ENCODE measurements at places on chromosomes 11 and 22.

- peak overlapping the region; percentile 79 for H3K4me3 ChIP-seq
- peak overlapping the region; percentile 94 for H3K27ac ChIP-seq
- H3K4me1 ChIP-seq, result peaks cover 75% of the 10 kb centered on the region
- H3K27me3 ChIP-seq, result peaks cover 1% of the 10 kb centered on the region
Observed at GRCh38 chr11:10669258-10670033, 24.1 kb downstream of the IRAG1 start.

DNA sequence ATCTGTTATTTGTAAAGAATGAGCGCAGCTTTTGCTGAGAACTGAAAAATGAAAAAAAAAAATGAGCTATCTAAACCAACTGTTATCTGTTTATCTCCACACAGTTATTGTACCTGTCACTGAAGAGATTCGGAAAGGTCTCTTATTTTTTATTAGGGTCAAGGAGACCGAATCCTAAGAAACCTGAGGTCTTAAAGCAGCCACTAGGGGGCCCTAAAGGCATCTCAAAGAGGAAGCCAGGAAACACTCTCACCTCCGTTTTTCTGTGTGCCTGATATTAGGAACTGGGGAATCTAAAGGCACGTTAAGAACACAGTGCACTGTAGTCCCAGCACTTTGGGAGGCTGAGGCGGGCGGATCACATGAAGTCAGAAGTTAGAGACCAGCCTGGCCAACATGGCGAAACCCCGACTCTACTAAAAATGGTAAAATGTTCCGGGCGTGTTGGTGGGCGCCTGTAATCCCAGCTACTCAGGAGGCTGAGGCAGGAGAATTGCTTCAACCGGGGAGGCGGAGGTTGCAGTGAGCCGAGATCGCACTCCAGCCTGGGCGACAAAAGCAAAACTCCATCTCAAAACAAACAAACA lies 3.5 kb upstream of the LARGE1 start:
- H3K27me3 ChIP-seq, result peaks cover 10% of the 10 kb centered on the region
- peak overlapping the region; percentile 30 for H3K4me3 ChIP-seq
- H3K27ac ChIP-seq, result no peak overlapping the region

DNA sequence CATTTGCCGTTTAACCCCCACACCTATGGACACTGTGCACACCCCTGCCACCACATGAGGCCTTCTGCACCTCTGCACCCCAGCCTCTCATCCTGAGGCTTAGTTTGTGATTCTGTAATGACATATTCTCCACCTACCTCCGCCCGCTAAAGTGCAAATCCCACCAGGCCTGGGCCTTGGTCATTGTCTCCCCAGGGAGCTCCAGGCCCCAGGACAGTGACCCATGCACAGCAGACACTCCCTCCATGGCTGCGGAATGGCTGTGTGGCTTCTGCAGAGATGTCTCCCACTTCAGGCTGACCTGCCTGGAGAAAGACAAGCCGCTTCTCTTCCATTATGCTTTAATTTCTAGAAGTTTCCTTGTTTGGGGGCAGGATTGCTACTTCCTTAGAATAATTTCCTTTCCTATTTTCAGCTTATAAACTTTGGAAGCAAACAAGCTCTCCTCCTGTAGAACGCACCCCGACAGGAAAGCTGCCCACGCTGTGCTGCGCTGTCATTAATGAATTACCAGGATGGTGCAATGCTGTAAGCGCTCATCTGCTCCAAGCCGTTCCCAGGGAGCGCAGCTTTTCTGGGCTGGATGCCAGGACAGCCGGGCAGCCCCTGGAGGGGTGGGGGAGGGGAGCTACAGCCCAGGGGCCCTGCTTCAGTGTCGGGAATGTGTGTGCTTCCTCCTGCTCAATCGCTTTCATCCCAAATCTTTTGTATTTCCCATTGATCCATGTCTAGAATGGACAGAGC lies 618.0 kb downstream of the BRD1 start:
- DNase-seq, result no peak
- H3K27me3 ChIP-seq, result no peaks in the 10 kb centered on the region
- no peak overlapping the region for H3K27ac ChIP-seq
- no peak overlapping the region for H3K4me3 ChIP-seq
- H3K4me1 ChIP-seq, result no peaks in the 10 kb centered on the region

DNA sequence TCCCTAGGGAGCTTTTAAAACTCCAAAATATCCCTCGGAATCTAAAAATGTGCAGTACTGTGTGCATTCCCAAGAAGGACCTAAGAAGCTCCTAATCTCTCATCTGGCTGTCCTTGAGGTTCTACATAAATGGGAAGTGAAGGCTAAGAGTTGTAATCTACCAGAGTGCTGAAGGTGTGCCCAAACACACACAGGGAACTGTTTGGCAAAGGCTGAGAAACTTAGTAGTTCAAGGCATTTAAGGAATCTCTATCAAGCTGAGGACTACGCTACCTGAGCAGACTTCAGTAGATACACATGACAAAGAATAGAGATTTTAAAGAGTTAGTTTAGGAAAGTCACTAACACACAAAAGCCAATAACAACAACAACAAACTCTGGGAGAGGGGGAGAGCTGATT lies 71.1 kb downstream of the TTC28 start:
- DNase-seq, result no peak
- H3K27ac ChIP-seq, result no peak overlapping the region
- H3K36me3 ChIP-seq, result peaks cover 7% of the 10 kb centered on the region
- no peak overlapping the region for H3K4me3 ChIP-seq

- H3K4me1 ChIP-seq, result no peaks in the 10 kb centered on the region
- DNase-seq, result no peak
- H3K27ac ChIP-seq, result no peak overlapping the region
- H3K4me3 ChIP-seq, result no peak overlapping the region
- peaks cover 34% of the 10 kb centered on the region for H3K27me3 ChIP-seq
- no peaks in the 10 kb centered on the region for H3K36me3 ChIP-seq
Observed at GRCh38 chr11:114097832-114098231, 38.3 kb downstream of the ZBTB16 start.

DNA sequence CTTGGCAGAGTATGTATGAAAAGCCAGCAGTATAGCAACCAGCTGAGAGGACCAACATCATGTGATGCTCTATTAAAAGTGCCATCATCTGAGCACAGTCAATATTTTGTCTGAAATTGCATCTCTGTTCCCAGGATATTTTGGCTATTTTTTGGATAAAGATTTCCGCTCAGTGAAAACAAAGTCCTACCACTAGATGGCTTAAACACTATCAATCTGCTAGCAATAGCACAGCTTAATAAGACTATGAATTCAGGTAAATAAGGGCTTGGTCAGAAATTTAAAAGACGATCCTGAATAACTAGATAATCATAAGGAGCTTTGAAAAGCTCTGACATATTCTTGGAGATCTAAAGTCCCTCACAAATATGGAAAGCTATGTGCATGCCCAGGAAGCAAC lies 74.4 kb downstream of the MS4A13 start:
- H3K27ac ChIP-seq, result no peak overlapping the region
- H3K4me3 ChIP-seq, result no peak overlapping the region
- no peak for DNase-seq
- H3K4me1 ChIP-seq, result no peaks in the 10 kb centered on the region
- no peaks in the 10 kb centered on the region for H3K36me3 ChIP-seq

DNA sequence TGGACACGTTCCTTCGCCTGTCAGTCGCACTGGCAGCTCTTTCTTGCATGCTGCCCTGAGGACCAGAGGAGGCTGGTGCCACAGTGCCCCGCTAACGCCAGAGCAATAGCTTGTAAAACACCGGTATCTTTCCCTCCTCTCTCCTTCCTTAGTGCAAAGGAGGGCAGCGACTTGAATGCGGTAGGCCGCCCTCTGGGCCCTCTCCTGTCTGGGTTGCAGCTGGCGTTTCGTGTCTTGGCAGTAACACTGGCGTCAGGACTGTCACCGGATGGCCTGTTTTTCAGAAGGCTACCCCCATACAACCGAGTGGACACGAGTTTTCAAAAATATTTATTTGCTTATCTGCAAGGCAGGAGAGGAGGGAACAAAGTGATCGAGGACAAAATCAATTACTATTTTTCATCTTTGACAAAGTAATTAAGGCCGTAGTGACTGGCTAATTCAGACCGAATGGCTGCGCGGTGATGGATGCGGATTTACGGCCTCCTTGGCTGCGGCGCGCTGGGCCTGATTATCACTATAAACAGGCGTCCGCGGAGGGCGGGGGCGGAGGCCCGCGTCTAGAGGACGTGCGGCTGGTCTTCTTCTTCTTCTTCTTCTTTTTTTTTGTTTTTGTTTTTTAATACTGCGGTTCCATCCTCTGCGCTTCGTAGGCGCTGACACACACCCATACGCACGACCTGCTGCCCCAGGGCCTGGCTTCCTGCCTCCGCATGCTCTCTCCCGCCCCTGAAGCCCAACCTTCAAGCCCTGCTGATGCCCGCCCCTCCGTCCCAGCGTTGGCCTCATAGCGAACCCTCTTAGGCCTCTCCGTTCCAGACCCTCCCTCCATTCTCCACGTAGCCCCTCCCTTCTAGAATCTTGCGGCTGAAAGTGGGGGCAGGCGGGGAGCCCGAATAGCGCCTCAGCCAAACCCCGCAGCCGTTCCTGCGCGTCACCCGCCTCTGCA lies 2.9 kb upstream of the SLC6A5 start:
- H3K4me1 ChIP-seq, result no peaks in the 10 kb centered on the region
- H3K27ac ChIP-seq, result no peak overlapping the region
- H3K36me3 ChIP-seq, result no peaks in the 10 kb centered on the region

GRCh38 chr22:26199665-26200064 lies 30.4 kb downstream of the SEZ6L start:
- no peaks in the 10 kb centered on the region for H3K27me3 ChIP-seq
- no peak for DNase-seq
- H3K4me1 ChIP-seq, result no peaks in the 10 kb centered on the region

DNA sequence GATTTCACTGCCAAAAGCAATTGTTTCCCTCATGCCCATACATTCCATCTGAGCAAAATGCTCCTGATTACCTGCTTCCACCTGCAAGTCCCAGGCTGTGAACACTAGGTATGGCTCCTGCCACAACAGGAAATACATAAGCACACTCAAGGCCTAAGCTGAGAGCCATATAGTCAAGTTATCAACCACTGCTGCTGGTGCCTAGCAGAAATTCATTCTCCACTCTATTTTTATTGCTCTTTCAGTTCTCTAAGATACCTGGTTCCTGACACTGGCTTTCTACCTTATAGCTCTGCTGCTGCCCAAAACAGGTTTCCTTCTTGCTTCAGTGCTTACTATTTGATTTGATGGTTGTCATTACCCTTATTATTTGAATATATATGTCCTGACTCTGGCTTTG lies 31.6 kb downstream of the SLC36A4 start:
- H3K27me3 ChIP-seq, result no peaks in the 10 kb centered on the region
- no peak overlapping the region for H3K27ac ChIP-seq
- no peak overlapping the region for H3K4me3 ChIP-seq
- DNase-seq, result no peak

- H3K36me3 ChIP-seq, result no peaks in the 10 kb centered on the region
- H3K4me3 ChIP-seq, result no peak overlapping the region
- no peak overlapping the region for H3K27ac ChIP-seq
- no peaks in the 10 kb centered on the region for H3K4me1 ChIP-seq
- H3K27me3 ChIP-seq, result peaks cover 11% of the 10 kb centered on the region
Observed at GRCh38 chr22:49719046-49719445, 108.6 kb downstream of the BRD1 start.

DNA sequence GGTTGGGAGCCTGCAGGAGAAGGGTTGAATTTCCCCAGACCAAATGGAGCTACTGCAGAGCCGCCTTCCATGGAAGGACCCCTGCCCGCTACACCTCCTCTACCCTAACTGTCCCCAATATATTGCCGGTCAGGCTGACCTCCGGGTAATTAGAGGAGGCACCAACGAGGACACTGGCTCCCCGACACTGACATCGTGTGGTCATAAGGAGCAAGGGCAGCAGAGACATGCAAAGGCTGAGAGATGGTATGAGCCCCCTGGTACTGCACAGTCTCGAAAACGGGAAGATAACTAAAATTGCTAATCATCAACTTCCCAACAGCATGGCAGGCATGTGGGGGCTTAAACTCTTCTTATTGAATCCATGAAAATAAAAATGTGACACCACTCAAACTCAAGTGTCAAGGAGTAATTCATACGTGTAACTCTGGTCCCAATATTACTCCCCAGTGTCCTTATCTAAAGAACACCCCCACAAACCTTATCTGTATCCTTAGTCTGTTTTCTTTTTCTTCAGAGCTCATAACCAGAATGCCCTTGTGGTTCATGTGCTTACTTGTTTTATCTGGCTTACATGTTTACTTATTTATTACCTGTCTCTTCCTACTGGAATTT lies 4.4 kb downstream of the CAVIN3 start:
- peaks cover 4% of the 10 kb centered on the region for H3K27me3 ChIP-seq
- H3K4me1 ChIP-seq, result peaks cover 28% of the 10 kb centered on the region
- 0 out of 2 replicates have a peak overlapping the region, but pooled peaks have one; percentile 12 for H3K27ac ChIP-seq

GRCh38 chr11:79702303-79702702 lies 261.5 kb upstream of the TENM4 start:
- no peak overlapping the region for H3K27ac ChIP-seq
- peaks cover 2% of the 10 kb centered on the region for H3K27me3 ChIP-seq
- H3K4me3 ChIP-seq, result no peak overlapping the region
- no peaks in the 10 kb centered on the region for H3K36me3 ChIP-seq

DNA sequence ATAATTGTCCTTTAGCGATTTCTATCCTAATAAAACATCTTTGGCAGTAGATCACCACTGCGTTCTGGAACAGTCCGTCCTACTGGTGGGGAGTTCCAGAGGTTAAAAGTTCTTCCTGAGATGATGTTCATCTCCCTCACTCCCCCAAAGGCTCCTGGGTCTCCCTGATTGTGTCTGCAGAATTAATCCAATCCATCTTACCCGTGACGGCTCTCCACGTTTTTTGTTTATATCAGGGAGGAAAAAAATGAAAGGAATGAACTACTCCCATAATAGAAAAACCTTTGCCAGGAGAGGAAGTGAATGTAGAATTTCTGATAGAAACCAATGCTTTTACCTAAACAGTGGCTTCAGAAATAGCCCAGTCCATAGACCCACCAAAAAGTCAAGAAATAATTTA lies 81.6 kb downstream of the LARGE1 start:
- peak overlapping the region; percentile 2 for H3K4me3 ChIP-seq
- 0 out of 2 replicates have a peak, but pooled peaks cover 4% of the 10 kb centered on the region for H3K36me3 ChIP-seq
- H3K4me1 ChIP-seq, result peaks cover 15% of the 10 kb centered on the region
- no peaks in the 10 kb centered on the region for H3K27me3 ChIP-seq
- DNase-seq, result no peak
- H3K27ac ChIP-seq, result no peak overlapping the region

GRCh38 chr11:82903843-82904586 lies 2.5 kb downstream of the DDIAS start:
- no peak for DNase-seq
- no peaks in the 10 kb centered on the region for H3K27me3 ChIP-seq
- H3K27ac ChIP-seq, result no peak overlapping the region
- H3K4me3 ChIP-seq, result no peak overlapping the region
- H3K4me1 ChIP-seq, result peaks cover 55% of the 10 kb centered on the region
